Activated naive CD4-positive, alpha-beta T cell (primary cell): ENCODE measurements at places on chromosomes 5 and 9.

GRCh38 chr5:9149988-9150387 is 395.9 kb downstream of the SEMA5A start:
- no peak for DNase-seq

- no peak for DNase-seq
Observed at GRCh38 chr5:102818345-102818744, 63.2 kb downstream of the PAM start.

DNA sequence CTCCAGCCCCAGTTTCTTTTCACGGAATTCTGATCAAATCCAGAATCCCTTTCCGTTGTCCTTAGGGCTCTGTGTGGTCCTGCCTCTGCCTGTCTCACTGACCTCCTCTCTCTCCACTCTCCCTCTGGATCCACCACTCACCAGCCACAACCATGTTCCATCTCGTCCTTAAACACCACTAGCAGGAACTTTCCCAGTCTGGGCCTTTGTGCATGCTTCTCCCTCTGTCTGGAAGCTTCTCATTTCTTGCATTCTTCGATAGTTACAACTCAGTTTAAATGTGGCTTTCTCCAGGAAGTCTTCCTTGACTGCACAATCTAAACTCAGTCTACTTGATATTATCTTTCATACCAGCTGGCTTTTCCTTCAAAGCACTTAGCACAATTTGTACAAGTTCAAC is 117.7 kb upstream of the MSX2 start:
- DNase-seq: no peak

- DNase-seq: no peak
Observed at GRCh38 chr5:42583322-42583721, 160.1 kb downstream of the GHR start.

DNA sequence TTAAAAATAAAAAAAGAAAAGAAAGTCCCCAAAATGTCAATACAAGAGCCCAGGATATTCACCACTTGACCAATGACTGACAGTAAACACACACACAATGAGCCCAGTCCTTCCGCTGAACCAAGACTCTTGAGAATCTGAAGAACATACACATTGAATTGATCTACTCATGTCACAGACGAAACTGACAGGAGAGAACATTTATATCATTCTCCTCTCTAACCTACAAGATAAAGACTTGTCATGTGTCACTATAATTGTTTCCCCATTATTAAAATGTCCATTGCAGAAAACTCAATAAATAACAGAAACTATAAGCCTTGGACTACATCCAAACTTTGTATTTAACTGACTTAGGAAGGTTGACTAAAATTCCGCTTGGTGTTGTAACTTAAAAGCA is 296.7 kb downstream of the EPB41L4A start:
- no peak for DNase-seq

DNA sequence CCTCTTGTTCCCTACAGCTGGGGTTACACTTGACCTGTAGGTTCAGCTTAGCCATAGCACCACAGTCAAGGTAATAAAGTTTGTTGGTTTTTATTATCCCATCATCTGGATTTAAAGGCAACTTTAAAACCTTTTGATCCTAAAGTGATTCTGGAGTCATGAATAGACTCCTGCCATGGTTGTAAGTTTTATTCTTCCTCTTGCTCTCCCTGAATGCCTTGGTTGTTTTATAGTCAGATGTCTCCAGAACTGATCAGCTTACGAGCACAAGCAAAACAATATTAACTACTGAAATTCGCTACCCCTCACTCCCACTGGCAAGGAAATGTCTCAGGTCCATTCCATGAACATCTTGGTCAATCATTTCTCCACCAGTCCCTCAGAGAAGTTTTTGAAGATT is 1328.6 kb downstream of the PTPRD start:
- no peak for DNase-seq

DNA sequence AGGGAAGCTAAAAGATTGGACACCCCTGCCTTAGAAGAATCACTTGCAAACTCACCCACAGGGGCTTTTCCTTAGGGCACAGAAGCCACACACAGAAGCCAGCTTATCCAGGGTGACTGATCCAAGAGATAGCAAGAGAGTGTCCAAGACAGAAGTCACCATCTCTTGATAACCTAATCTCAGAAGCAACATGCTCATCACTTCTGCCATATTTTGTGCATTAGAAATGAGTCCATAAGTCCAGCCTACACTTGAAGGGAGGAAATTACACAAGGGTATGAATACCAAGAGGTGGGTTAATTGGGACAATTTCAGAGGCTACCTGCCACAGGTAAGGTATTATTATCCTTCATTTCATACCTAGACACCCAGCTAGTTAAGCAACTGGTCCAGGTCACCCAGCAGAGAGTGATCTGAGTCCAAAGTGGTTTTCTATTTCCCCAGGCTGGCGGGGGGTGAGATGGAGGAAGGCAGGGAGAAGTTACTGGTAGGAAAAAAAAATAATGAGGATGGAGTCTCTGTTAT is 3.7 kb upstream of the ERGIC1 start:
- DNase-seq: no peak

GRCh38 chr9:121725008-121725775 is 73.8 kb downstream of the DAB2IP start:
- no peak for DNase-seq

DNA sequence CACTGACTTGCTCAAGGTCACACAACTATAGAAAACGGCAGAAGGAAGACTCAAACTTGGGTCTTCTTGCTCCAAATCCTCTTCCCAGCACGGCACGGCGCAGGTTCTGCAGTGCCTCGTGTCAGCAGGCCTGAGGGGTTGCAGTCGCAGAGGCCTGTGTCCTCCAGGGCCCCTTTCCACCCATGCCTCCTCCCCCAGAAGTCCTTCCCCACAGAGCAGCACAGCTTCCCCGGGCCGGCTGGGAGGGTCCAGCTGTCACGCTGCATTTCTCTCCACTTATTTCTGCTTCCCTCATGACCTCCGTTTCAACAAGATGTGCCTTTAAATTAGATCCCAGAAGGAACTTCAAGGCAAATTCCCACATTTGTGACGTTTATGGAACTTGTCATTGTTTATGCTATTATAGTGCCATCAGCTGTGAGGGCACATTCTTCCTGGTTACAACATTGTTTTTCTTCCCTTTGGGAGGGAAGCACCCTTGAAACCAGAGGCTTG is 148.4 kb downstream of the C5orf15 start:
- no peak for DNase-seq

DNA sequence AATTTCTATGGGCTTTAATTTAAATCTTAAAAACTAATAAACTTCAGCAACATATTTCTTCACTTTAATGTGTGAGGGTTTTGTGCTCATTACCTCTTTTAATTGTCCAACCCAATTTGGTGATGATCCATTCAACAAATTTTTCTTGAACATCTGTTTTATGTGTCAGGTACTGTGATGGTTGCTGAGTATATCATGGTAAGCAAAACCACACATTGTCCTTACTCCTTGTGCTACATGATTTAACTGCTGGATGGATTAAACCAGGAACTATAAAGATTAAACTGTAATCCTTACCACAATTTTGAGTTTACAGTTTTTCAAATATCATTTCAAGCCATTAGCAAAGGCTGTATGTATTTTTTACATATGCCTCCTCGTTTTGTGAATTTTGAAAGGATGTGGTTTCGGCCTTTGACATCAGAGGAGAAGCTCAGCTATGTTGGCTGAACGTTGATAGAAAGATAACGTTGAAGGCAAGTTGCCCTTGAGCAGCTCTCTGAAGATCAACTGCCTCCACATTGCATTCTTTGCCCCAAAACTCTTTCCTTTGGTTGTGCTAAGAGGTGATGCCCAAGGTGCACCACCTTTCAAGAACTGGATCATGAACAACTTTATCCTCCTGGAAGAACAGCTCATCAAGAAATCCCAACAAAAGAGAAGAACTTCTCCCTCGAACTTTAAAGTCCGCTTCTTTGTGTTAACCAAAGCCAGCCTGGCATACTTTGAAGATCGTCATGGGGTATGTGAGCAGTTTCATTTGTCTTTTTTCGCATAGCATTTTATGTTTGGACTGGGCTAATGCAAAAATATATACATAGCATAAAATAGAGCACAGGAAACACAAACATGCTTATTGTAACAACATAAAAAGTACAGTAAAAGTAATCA is at the start of gene ITK:
Gene ITK, plus strand, starts transcription at position 467 of the 891 bp plus-strand sequence. Its CDS starts 138 bp downstream, at position 605.
- DNase-seq: no peak

- no peak for DNase-seq
Observed at GRCh38 chr5:41270423-41271251, 57.3 kb upstream of the C6 start.

- DNase-seq: no peak
Observed at GRCh38 chr5:87627363-87627762, 214.6 kb upstream of the CCNH start.

DNA sequence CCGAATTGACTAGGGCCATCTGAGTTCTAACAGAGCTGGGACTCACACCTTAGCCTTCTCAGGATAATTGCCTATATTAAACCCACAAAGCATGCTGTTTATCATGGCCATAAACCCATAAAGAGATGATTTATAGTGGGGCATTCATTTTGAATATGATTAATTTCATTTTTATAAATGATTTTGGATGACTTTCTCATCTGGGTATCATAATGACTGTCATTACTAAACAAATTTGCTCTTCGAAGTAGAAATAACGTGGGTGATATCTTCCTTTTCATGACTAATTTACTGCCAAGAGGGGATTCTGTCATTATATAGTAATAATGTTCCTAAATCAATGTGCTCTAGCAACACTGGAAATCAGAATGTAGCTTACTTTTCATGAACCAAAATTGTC is 498.2 kb downstream of the CDH12 start:
- no peak for DNase-seq

DNA sequence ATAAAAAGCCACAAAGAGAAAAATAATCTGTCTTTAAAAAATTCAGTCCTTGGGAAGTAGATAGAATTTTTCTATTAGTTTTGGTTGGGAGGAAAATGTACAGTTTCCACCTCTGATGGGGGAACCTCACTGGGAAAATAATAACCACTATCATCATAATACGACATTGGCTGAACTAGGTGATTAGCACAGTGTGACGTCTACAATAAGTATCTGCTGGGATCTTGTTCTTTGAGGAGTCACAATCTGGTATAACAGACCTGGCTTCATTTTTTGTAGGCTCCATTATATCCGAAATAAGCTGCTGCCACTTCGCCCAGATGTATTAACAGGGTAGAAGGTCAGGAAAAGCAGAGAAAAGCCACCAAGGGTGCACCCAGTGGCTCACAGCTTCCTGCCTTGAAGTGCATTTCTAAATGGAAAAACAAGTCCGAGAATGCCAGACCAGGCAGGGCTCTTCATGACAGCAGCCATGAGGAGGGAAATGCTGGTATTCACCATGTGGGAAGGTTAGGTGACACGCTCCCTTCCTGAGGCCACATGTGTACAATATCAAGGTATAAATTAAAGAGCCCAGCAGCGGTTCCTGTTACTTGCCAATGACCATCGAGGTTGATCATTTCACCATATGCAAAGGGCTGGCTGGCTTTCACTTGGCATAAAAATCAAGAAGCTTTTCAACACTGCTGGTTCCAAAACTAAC is 152.8 kb downstream of the PRELID2 start:
- no peak for DNase-seq

DNA sequence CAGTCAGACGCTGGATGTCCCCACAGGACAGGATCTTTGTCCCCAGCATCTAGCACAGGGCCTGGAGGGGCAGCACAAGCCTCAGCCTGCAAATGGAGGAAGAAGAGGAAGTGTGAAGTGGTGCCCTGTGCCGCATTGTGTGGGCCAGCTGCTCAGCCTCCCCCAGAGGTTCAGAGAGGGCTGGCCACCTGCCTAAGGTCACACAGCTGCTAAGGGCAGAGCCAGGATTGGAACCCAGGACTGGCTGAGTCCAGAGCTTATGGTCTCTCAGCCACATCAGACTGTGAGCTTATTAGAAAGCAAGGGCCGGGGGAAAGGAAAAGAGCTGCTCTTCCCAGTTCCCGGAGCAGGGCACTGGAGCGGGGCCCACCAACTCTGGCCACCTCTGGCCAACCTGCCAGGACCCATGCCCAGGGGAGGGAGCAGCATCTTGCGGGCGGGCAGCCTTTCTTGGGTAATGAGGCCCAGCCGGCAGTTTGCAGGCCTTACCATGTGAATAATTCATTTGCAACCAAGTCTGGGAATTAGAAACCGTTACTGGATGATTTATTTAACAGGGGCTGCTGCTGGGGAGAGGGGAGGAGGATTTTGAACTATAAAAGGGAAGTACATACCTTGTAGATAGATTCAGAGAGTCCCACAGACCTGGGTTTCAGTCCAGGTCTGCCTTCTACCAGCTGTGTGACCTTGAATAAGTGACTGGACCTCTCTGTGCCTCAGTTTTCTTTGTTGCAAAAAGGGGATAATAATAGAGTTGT is 11.6 kb upstream of the CRB2 start:
- DNase-seq: no peak

GRCh38 chr9:134230092-134230941 is 66.0 kb upstream of the RNU6ATAC start:
- no peak for DNase-seq

DNA sequence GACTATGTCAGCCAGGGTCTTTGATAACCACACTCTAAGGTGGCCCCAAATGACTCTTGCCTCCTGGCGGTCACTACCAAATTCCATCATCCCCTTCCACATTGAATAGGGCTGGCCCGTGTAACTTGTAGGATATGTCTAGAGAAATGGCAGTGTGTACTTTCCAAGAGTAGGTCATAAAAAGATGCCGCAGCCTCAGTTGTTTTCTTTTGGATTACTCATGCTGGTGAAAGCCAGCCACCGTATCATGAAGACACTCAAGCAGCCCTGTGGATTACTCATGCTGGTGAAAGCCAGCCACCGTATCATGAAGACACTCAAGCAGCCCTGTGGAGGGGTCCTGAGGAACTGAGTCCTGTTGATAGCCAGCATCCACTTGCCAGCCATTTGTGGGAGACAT is 172.0 kb upstream of the TBC1D2 start:
- no peak for DNase-seq

- DNase-seq: no peak
Observed at GRCh38 chr5:65696892-65697291, 25.0 kb downstream of the SGTB start.

- DNase-seq: no peak
Observed at GRCh38 chr5:67361932-67362729, 165.5 kb upstream of the CD180 start.

DNA sequence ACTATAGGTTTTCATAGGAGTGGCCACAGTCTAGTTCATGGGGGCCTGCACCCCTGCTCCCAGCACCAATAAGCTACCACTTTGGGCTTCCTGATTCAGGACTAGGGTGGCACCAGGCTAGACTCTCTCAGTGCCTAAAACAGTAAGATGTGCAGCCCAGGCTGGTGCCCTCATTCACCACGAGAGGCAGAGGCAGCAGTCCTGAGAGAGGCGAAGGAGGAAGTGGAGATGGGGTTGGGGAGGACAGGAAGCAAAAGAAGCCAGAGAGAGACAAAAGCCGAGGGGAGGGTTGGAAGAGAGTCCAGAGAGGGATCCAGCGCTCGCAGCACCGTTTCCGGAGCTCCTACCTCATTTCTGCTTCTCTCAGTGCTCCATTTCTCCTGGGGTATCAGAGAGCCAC is 180.9 kb downstream of the MED10 start:
- DNase-seq: no peak

GRCh38 chr9:114371973-114372917 is 15.5 kb downstream of the AKNA start:
- no peak for DNase-seq

GRCh38 chr5:1731091-1731639 is 68.5 kb downstream of the MRPL36 start:
- no peak for DNase-seq

GRCh38 chr9:4792054-4792571 is 631 bp upstream of the RCL1 start:
- no peak for DNase-seq

- DNase-seq: no peak
Observed at GRCh38 chr5:109191153-109191558, 218.6 kb downstream of the PJA2 start.

- no peak for DNase-seq
Observed at GRCh38 chr9:16310278-16311110, 560.0 kb downstream of the BNC2 start.

GRCh38 chr5:115557667-115558387 is 13.3 kb upstream of the FEM1C start:
- no peak for DNase-seq
